ENCODE measurements at places on chromosomes 4 and X.

GRCh38 chr4:158397781-158398180 lies 123.9 kb upstream of the RXFP1 start:
- no peak for DNase-seq

DNA sequence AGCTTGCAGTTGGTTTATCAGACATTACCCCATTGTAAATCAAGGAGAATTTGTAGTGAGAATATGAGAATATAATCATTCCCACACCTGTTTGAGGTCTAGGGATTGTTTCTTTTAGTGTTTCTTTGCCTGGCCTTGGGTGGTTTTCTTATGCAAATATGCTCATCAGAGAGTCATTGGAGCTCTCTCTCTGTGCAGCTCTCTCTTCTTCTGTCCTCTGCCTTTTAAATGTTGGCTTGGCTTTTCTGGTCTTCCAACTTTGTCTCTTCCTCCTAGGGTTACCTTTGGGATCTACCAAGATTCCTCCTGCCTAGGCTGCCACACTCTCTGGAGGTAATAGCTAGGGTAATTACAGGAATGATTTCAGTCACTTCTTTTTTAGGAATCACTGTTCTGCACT lies 102.3 kb upstream of the ARSJ start:
- DNase-seq = no peak

DNA sequence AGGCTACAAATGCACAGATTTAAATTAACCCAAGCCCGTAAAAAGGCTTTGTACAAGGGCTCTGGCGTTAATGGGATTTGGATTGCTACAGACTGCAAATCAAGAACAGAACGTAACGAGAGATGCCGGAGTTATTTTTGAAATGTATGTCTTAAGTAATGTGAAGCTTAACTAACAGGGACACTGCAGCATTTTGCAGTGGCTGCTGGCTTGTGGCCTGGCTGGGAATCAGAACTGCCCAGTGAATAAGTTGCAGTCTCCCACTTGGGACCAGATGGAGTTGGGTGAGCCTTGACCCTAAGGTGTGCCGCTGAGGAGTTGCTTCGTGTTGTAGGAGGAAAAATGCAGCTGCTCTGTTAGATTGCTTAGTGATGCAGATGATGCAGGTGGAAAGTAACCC lies 318.4 kb downstream of the DHX15 start:
- no peak for DNase-seq

GRCh38 chr4:41451961-41452360 lies 86.0 kb upstream of the LIMCH1 start:
- DNase-seq = no peak

DNA sequence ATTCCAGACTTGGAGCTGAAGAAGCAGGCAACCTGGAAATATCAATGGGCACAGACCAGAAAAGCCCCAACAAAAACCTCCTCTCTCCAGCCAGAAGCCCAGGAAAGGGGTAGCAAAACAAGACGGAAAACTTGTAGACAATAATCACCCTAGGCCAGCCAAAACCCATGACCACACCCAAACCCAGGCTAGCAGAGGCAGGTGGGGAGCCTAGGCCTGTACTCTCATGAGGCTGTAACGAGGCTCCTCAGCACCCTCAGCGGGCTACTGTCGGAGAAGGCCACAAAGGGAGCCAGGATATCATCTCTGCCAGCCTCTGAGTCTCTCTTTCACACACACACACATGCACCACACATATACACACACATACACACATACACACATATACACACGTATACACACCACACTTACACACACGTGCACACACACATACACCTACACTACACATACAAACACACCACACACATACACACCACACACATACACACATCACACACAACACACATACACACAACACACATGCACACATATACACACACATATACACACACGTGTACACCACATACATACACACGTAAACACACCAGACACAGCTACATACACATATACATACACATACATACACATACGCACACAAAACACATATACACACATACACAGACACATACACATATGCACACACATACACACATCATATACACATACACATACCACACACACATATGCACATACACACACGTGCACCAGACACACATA lies 90.6 kb downstream of the FHDC1 start:
- no peak for DNase-seq

DNA sequence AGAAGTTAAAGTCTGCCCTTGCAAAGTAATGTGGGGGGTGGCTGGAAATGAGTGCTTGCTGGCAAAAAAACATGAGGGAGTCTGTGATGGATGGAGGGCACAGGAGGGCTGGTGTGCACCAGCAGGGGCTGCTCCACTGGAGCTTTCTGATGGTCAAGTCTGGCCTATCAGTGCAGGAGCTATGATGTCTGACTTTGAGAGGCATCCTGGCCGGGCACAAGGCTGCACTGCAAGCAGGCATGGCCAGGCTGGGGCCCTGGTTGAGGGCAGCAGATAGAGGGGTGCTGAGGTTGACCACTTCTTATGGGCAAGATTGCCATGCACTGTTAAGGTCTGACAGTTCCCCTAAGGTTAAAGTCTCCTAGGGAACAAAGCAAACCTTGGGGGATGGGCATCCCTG lies 1140.2 kb downstream of the FAM133A start:
- DNase-seq = no peak

DNA sequence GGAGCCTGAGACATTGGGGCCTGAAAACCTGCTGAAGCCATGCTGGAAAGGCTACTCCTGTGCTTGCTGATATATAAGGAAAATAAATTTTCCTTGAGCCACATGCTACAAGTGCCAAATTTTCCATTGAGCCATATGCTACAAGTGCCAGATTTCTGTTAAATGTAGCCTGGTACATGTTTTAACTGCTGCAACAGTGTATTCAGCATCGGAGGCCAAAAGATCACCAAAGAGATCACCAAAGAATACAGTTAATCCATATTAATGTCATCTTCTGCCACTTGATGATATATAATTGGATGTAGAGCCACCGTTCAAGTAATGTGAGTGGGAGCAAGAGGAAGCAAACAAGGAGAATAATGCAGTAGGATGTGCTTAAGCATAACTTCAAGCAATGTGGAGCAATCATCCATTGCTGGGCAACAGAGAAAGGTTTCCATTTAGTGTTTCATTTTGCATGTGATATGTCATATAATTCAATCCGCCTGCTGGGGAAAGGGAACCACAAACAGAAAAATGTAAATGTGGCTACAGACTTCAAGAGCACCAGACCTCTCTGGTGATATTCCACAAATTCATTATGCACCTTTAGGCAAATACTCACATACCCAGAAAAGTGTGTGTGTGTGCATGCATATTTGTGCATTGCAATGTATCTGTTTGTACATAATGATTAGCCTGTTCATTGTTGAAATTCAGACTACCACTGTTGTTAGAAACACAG lies 295.9 kb downstream of the KCNIP4 start:
- no peak for DNase-seq

GRCh38 chrX:12986164-12986779 lies 11.4 kb downstream of the TMSB4X start:
- no peak for DNase-seq

- DNase-seq = no peak
Measured at GRCh38 chr4:169103966-169104412, 93.9 kb upstream of the CBR4 start.

GRCh38 chrX:5928224-5928623 lies 300.4 kb downstream of the NLGN4X start:
- no peak for DNase-seq

DNA sequence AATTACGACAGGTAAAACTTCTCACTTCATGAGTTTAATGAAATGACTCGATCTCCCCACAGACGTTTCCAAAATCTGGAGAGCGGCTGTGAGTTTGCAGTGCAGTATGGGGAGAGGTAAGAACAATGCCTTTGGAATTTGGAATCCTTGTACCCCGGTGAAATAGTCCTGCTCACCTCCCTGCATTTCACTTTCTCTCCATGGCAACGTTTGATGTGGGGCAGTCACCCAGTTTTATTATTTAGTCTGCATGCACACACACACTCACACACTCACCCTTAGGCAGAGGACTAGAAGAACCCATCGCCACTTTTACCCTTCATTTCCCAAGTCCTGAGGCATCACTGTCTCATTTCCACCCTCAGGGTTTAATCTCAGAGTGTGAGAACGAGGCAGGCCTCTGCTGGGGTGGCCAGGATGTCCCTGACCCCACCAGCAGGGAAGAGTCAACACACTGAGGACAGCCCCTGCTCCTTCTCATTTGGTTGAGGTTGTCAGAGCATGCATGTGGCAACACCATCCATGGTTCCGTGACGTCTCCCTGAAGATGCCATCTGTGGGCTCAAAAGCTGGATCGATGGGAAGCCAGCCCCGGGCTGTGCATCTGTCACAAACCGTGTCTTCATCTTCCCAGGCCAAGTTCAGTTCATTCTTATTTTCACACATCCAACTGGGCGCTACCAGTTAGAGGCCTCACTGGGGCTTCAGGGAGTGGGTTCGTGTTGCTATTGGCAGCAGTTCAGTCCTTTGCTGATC lies 119.8 kb upstream of the TRIM2 start:
- no peak for DNase-seq

GRCh38 chrX:24475480-24475879 lies 10.4 kb downstream of the PDK3 start:
- no peak for DNase-seq

DNA sequence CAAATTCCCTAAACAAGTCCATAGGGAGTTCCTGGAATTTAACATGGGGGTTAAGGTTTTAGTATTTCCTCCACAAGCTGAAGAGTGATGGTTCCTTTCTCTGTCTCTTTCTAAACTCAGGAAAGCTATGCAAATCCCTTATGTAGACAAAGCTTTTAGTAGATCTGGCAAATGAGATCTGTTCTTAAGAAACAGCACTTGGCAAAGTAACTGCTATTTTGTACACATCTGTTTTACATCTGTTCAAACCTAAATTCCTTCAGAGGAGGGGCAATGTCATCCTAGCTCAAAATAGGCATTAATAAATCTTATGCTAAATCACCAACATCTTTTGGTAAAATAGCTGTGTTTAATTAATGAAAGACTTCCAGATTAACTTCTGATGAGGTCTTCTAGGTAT lies 137.8 kb upstream of the TBC1D9 start:
- DNase-seq = no peak
